GM18507 (cell line): ENCODE measurements at places on chromosomes 6 and 20.

DNA sequence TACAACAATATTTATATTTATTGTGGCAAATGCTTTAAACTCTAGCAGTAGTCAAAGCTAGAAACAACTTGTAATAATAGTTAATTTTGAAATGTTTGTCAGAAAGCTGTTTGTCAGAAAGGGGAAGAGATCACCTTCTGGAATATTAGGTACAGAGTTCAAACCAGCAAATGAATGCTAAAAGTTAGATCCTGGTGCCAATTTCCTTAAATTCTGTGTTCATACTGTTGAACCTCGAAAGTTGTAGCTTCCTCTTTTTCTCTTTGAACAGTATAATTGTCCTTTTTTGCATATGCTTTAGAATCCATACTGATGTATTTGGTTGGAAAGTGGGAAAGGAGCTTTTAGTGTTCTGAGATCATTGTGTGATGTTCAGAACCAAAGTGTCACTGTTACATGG is 22.4 kb downstream of the ITCH start:
- DNase-seq: no peak

DNA sequence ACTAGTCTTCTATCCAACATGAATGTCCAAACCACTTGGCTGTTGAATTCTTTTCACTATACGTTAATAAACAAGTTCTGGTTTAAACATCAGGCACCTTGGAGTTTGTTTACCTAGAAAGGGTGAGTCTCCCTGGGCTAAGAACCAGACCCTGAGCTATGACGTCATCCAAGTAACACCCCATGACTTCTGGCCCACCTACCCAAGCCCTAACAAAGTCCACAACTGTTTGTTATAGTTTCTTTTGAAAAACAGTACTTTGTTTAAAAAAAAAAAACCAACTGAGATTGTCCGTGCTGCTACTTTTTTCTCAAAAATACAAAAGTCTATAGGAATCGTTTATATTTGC is 146.9 kb upstream of the BEND6 start:
- no peak for DNase-seq

DNA sequence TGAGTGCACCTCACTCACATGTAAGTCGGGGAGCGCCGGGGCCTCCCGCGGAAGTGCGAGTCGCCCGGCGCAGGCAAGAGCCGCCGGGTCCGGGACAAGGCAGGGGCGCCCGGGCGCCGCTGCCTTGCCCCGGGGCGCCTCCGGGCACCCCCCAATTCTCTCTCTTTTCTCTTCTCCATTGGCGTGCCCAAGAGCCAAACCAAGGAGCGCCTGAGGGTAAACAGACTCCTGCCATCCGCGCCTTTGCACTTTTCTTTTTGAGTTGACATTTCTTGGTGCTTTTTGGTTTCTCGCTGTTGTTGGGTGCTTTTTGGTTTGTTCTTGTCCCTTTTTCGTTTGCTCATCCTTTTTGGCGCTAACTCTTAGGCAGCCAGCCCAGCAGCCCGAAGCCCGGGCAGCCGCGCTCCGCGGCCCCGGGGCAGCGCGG is 36.8 kb downstream of the GNAS start:
- DNase-seq: no peak

DNA sequence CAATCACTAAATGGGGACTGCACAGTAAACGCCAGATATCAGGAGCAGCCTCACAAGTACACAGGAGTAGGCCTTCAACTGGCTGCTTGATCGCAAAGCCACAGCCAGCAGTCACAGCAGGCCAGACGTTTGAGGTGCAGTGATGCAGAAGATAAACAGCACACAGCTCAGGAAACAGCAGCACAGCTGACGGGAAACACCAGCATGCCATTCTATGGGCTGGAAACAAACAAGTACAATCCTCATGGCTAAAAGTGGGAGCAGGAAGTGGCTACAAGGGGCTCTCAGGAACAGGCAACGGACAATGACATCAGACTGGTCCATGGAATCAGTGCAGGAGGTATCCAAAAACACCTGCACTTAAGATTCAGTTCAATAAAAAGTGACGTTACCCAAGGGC is 111.0 kb downstream of the DTNBP1 start:
- no peak for DNase-seq

- DNase-seq: no peak
These were observed 427.1 kb upstream of the NOX3 start for GRCh38 chr6:155882527-155883333.

- DNase-seq: no peak
These were observed 45.5 kb upstream of the NR2E1 start for GRCh38 chr6:108120311-108120710.

DNA sequence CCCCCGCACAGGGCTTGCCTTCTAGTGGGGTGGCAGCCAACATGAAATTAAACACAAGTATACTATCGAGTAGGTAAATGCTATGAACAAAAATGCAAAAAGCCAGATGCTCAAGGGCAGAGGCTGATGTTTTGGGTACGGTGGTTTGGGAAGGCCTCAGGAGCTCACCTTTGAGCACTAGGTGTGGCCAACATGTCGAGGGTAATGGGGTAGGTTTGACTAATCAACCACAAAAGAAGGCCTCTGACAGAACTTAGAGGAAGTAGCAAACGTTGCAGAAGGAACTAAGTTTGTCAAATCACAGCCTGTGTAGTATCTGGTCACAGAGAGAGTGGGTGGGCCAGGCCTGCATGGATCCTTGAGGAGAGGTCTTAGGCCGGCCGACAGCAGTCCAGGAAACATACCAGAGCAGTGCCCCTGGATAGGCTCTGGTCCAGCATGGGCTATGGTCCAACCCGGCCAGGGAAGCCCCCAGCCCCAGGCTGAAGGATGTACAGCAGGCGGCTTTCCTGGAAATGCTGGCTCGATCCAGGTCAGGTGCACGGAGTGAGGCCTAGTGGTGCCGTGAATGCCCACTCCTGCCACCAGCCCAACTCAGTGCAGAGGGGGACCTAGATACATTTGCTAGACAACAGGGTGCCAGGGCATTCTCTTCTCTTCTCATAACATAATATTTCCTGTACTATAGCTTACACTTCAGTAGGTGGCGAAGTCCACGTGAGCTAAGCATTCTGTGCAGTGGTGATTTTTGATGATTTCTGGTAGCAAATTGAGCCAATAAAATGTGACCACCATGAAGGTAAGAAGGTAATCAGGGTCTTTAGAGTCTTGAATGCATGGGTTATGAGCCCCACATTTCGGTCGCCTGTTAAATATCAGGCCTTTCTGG is 56.3 kb upstream of the CD93 start:
- no peak for DNase-seq

- DNase-seq: no peak
These were observed 169.0 kb downstream of the FUT9 start for GRCh38 chr6:96184798-96185197.

- DNase-seq: no peak
These were observed 367.6 kb upstream of the JAG1 start for GRCh38 chr20:11041396-11041795.

DNA sequence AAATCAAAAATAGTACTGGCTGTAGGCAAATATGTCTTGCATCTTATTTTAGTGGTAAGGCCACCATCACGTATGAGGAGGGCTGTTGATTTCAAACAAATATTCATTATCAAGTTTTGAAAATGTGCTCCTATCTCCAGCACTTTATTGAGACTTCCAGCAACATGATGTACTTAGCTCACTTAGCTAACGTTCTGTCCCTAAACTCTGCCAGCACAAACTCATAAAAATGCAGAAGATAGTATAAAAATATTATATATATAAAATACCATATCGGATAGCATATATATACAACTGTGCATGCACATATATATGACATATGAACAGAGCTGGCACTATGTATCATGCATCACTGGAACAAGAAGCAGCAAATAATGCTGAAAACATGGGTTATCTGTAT is 762.3 kb downstream of the C6orf118 start:
- DNase-seq: no peak

DNA sequence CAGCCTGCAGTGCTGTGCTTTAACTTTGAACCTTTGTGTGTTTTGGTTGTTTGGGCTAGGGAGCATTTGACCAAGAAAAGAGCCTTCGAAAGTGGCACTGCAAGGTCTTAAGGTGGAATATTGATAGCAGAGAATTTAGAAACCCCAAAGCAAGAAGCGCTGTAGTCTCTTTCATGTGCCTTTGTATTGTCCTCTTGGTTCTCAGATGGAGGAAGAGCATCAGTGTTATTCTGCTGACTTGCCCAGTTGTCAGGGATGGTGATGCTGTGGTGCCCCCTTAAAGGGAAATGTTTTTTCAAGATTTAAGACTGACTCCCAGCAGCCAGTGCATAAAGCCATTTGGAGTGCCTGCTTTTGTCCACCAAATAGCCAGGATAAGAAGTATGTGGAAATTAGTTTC is 102.7 kb upstream of the INSM1 start:
- DNase-seq: no peak

DNA sequence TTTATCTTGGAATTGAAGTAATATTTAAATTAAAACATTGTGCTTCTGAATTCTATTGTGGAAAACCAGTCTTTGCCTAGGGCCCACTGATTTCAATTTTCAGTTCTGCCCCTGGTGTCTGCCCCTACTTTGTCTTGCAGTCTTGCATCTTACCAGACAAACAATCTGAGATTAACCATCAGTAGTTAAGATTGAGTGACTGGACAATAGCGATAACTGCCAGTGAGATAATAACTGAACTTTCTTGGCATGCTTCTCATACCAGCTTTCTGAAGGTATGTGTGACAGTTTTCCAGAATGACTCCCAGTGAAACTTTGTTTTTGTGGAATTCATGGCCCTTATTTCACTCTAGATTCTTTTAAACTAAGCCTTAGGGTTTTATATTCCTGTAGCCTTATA is 53.5 kb downstream of the KCNQ5 start:
- DNase-seq: no peak

GRCh38 chr6:31582230-31582643 is at the start of gene LTB:
Gene LTB, minus strand, starts transcription at chr6:31582424. Its CDS starts 7 bp downstream, at chr6:31582417.
- DNase-seq: no peak

DNA sequence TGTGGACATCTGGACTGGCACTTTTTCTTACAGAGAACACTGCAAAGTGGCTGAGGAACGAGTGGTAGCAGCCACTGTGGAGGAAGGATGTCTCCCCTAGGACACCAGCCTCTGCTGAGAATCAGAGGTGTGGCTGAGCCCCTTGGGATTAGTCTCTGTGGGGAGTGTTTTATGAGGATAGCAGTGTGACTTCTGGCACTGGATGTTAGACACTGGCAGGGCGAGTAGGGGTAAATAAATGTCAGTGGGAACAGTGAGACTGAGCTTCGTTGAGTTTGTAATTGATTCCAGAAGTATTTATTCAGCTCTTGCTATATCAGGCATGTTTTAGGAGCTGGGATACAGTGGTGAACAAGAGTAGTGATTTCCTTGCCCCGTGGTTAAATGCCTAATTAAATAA is 124.0 kb downstream of the JARID2 start:
- no peak for DNase-seq
